ENCODE measurements at places on chromosomes 3 and 15. TPM values are rescaled to one million over a fixed set of nuclear protein-coding genes. Genes with fewer than 3 reads are reported as not detected.
A peak's percentile ranks its signal among the peaks of the same experiment; 100 is the strongest.

DNA sequence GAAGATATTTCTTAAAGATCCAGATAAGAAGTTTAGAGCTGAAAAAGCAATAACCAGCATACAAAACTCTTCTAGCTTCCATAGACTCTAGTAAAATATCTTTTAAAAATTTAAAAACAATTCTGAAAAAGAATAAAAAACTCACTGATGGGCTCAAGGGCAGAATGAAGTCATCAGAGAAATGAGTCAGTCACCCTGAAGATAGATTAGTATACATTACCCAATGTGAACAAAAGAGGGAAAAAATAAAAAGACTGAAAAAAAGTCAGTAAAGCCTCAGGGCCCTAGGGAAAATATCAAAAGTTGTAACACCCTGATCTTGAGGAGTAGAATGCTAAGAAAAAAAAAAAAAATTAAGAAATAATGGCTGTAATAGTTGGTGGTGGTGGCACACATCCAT, 11.4 kb downstream of the DET1 start:
- no peak for DNase-seq

DNA sequence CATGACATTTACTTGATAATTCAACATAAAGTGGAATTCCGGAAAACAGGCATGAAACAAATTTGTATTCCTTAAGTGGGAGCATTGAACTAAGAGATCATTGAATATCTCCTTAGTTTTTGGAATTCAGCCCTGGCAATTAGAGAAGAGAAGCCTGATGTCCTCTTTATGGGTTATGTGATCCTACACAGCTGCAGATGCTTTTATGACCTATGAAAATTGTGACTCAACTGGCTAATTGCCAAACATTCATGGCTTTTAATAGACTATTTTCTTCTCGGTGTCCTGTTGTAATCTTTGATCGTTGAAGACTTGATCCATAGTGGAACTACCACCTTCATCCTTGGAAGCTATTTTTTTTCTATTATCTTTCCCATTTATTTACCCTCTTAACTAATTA, 46.1 kb downstream of the AGBL1 start:
- DNase-seq: no peak

DNA sequence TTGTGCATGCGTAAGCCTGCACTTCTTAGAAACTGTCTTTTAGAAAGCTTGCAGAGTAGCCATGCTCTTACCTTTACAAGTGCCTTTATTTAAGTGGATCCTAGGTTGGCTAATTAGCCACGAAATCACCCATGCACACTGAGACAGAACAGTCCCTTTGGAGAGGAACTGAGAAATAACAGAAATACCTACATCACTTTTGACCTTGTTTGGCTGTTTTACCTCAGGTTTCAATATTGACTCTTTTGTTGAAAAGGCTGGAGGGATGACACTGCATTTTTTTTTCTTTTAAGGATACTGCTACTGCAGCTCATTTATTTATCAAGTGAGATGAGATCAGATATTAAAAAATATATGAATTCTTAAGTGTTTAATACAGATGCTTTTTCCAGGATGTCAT, 155.6 kb upstream of the GOLIM4 start:
- peak; percentile 10 for DNase-seq

Gene CHRM5
- not detected for total RNA-seq

Gene NMNAT3
- total RNA-seq: 0.15 TPM

All from OCI-LY7 (cell line).